ENCODE measurements at places on chromosomes 6 and 20.

DNA sequence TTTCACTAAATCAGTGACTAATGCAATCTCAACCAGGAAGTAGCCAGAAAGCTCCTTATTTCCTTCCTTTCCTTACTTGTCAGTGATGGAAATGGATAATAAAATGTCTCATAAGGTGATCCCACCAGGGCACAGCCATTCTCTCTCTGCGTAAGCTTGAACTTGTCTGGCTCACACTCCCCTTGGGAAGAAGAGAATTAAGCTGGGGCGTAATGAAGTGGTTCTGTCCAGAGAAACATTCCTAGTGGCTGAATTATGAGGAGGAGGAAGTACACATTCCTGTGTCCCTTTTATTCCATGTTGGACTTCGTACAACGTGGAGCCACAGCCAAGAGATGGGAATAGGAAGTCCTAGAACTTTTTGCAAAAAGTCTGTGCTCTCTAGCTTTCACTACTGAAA, 93.7 kb downstream of the MTHFD1L start:
- DNase-seq, result no peak

DNA sequence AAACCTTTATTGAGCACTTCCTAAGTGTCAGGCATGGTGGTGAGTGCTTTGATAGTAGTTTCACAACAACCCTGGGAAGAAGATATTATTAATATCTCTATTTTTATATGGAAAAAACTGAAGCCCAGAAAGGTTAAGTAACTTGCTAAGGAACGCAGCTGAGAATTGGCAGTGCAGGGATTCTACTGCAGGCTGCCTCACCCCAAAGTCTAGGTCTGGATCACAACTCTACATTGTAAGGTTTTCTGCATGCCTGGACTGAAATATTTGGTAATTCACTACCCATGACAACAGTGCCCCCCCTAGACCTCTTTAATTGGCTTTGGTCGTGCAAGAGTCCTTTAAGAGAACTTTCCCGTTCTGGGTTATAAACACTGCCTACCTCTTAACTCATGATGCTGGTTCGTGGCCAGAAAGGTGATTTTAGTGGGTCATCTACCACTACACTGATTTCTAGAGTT, 67.1 kb upstream of the KCNQ5 start:
- no peak for DNase-seq

DNA sequence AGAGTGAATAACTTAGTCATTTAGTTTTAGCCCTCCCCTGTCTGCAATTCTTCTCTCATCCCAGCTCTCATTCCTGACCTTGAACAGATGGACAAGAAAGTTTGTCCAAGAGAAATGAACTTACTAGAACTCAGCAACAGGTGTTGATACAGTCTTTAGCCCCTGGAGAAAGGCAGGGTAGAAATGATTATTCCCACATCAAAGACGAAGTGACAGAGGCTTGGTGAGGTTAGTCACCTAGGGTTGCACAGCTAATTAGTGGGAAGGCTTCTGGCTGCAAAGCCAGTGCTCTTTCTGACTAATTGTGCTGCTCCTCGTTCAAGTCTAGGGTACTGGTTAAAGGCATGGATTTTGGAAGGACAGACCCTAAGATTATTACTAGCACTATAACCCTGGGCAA, 4.5 kb downstream of the ZDHHC14 start:
- no peak for DNase-seq

- peak; percentile 57 for DNase-seq
Measured at GRCh38 chr6:107716688-107717089, 107.4 kb downstream of the SCML4 start.

DNA sequence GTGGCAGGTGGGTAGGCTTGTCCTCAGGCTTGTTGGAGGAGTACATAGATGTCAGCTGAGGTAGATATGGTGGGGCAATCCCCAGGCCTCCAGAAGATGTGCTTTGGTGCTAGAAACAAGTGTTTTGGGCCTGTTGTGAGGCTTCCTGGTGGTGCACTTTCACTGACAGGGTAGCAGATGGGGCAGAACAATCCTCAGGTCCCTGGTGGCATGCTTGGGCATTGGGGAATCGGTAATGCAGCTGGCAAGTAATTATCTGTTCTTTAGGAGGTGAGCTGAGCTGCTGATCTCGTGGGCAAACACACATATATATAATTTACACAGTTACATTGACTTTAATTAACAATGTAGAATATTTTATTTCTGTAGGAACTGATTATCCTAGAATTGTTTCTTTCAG, 458.7 kb downstream of the BMP2 start:
- DNase-seq, result no peak

GRCh38 chr6:124613031-124613430, 349.2 kb upstream of the RNF217 start:
- no peak for DNase-seq

DNA sequence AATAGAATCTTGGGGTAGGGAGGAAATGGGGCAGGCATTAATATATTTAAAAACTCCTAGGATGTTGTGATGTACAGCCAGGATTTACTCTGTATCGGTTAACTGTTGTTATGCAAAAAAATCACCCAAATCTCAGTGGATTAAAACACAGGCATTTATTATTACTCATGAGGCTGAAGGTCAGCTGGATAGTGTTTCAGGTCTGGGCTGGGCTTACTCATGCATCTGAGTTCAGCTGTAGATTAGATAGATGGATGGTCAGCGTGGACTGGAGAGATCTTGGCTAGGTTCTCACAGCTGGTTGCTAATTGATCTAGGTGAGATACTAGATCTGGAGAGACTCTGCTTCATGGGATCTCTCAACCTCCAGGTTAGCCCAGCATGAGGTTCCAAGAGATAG, 131.4 kb downstream of the BTBD3 start:
- DNase-seq, result no peak

- DNase-seq, result no peak
Measured at GRCh38 chr6:26251354-26252076, 113.5 kb upstream of the BTN3A2 start.

- no peak for DNase-seq
Measured at GRCh38 chr6:74782346-74782745, 423.5 kb downstream of the COL12A1 start.

DNA sequence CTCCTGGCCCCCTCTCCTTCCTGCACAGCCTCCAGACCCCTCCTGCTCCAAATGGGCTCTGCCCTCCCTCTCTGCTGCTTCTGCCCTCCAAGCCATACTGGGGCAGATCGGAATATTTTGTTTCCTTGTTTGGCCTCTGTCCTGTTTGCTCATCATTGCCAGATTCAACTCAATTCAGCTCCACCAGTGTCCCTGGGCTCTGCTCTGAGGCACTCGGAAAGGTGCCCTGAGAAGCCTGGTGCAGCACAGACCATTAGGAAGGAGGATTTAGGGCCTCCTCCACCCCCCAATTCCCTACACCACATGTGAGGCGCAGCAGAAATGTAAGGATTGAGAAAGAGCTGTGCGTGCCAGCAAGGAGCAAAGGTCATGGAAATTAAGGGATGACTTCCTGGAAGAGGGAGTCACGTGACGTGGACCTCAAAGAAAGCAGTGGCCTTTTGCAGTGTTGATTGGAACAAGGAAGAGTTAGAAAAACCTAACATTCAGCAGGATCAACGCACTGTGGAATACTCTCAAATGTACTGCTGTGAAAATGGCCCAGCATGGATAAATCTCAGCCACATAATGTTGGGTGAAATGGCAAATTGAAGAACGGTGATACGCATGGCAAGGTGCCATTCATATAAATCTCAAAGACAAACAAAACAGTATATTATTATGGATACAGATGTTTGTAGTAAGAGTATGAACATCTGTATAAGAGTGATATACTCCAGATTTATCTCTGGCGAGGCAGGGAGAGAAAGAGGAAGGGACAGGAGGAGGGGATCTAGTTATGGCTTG, 229.5 kb upstream of the RNF24 start:
- DNase-seq, result no peak

- no peak for DNase-seq
Measured at GRCh38 chr20:46835418-46835817, 59.2 kb upstream of the EYA2 start.

- no peak for DNase-seq
Measured at GRCh38 chr20:23657202-23657601, 19.4 kb upstream of the CST3 start.

GRCh38 chr6:136723780-136724179, 68.5 kb downstream of the MAP3K5 start:
- no peak for DNase-seq

- DNase-seq, result peak; percentile 53
Measured at GRCh38 chr20:5056801-5057599, 55.7 kb upstream of the SLC23A2 start.

- DNase-seq, result no peak
Measured at GRCh38 chr6:33993091-33993490, 152.8 kb downstream of the GRM4 start.

DNA sequence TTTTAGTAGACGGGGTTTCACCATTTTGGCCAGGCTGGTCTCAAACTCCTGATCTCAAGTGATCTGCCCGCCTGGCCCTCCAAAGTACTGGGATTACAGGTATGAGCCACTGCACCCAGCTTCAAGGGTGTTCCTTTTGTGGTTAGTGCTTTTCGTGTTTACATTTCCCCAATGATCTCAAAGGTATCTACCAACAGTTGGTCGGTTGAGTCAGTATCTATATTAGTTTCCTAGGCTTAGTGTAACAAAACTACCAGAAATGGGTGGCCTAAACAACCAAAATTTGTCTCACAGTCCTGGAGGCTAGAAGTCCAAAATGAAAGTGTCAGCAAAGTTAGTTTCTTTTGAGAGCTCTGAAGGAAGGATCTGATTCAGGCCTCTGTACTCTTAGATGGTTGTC, 30.1 kb downstream of the CASP8AP2 start:
- no peak for DNase-seq

DNA sequence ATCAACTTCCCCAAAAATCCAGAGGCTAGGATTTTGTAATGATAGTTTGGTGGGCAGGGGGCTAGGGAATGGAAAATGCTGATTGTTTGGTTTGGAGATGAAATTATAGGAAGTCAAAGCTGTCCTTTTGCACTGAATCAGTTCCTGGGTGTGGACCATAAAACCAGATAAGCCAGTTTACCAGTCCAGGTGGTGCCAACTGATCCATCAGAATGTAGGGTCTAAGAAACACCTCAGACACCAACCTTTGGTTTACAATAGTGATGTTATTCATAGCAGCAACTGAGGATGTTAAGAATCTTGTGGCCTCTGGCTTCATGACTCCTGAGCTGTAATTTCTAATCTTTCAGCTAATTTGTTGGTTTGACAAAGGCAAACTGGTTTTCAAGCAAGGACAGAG, 496.6 kb upstream of the EPHA7 start:
- no peak for DNase-seq

DNA sequence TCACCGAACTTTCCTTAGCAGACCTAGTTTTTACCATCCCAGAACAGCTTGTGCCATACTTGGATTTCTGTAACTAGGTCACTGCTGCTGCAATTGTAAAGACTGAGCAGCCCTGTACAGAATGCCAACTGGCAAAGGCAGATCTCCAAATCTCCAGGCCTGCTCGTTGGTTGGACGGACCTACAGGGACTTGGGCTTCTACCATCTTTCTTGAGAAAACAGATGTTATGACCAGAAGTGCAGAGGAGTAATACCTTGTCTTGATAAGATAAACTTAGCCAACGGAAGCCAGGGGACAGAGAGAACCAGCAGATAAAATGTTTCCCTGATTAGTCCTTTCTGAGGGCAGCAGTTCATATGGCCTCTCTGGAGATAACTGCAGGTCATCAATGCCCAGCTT, 304.1 kb downstream of the RFPL4B start:
- DNase-seq, result no peak

- no peak for DNase-seq
Measured at GRCh38 chr6:146990821-146991798, 213.1 kb upstream of the STXBP5 start.

- DNase-seq, result no peak
Measured at GRCh38 chr6:167993831-167994230, 3.6 kb upstream of the KIF25 start.

DNA sequence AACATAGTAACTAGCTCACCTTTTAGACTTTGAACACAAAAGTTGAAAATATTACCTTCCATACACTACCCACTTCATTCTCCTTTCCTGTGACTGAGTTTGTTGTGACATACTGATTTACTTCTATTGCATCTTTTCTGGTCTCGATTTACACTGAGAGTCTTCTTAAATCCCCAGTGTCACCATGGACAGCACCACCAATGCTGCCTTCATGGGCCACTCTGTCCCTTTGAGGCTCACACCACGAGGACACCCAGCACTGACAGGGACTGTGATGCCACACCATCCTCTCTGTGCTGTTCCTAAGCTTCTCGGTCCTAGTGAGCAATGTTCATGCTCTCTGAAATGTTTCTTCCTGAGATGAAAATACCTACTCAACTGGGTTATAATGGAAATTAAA, 337.1 kb upstream of the IRAK1BP1 start:
- DNase-seq, result no peak

- no peak for DNase-seq
Measured at GRCh38 chr20:1178103-1178502, 6.7 kb downstream of the TMEM74B start.

DNA sequence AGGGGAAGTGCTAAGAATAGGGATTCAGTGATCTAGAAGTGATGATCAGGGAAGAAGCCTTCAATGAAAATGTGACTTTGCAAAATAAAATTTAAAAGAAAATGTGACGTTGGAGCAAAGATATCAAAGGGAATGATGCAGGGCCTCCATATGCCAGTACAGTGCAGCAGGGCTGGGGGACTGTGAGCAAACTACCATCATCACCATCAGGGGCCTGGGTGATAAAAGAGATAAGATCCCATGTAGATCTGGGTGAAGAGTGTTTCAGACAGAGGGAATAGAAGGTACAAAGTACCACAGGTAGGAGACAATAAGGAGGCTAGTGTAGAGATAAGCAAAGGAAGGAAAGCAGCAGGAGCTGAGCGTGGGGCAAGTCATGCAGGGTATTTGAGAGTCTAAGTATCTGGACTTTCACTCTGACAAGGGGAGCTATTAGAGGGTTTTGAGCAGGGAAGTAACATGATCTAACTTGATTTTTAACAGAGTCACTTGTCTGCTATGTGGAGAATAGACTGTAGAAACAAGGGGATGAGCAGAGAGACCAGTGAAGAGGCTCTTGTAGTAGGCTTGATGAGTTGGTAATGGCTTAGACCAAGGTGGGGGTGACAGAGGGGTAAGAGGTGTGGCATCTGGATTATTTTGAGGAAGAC, 295.6 kb downstream of the ZFAND3 start:
- DNase-seq, result no peak

DNA sequence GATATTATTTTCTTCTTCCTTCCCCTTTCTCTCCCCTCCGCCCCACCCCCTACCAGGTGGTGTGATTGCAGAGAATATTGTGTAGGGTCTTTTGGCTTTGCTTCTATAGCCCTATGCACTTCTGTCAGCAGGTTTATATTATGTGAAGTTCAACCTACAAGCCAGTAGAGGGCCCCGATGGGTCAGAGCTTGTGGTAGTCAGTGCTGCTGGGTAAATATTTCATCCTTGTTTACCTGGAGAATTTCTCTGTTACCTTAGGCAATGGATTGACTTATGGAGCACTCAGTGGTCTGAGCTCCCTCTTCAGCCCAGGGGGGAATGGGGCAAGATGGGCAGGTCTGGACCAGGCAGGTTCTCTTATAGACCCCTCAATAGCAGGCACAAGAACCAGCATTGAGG, 720.9 kb downstream of the GRIK2 start:
- no peak for DNase-seq

DNA sequence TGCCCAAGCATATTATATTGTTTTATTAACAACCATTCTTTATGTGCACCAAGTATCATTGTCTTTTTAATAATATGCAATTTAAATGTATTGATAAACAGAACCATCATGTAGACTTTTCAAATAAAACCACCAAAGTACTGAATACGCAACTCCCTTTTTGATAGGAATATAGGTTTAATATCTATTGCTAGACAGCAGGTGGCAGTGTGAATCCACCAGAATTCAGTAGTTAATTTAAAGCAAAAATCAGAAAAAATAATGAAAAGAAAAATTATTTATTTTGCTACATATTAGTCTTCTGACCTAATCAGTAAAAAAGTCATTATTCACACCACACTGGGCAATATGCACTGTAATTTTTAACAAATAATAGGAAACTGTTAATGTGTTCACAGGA, 143.7 kb downstream of the KLHL32 start:
- DNase-seq, result no peak

All from stimulated activated CD8-positive, alpha-beta memory T cell treated with anti-CD3 and anti-CD28 coated beads, Interleukin-2, amount 100 ng/mL, for 1 hour (primary cell).